ENCODE measurements at places on chromosomes 12 and 14. TPM values are rescaled to one million over a fixed set of nuclear protein-coding genes. Genes with fewer than 3 reads are reported as not detected.

Gene MANSC1
- total RNA-seq: 3.1 TPM

Gene FGF6
- total RNA-seq: not detected

Gene SLC25A21
- total RNA-seq: 0.68 TPM

Gene DNAJC22
- total RNA-seq: 23.4 TPM

Gene RFX4
- not detected for total RNA-seq

Gene TOMM20L
- total RNA-seq: not detected

Gene E2F7
- 6.0 TPM for total RNA-seq

Gene SLC38A6
- total RNA-seq: 14.1 TPM

Gene KLRG1
- 0.94 TPM for total RNA-seq

Gene COL2A1
- total RNA-seq: not detected

Gene CMA1
- total RNA-seq: not detected

Gene SOAT2
- total RNA-seq: 0.24 TPM

Gene CLEC6A
- not detected for total RNA-seq

Gene PIWIL1
- not detected for total RNA-seq

Gene C12orf50
- 0.12 TPM for total RNA-seq

Gene CLEC7A
- total RNA-seq: not detected

Gene OR4E2
- total RNA-seq: not detected

Gene FLRT2
- 3.2 TPM for total RNA-seq

Gene PLEKHH1
- total RNA-seq: 3.6 TPM

Gene PLXNC1
- 0.06 TPM for total RNA-seq

Gene SMIM41
- not detected for total RNA-seq

Gene AKAP6
- 0.30 TPM for total RNA-seq

Gene UNC79
- 0.02 TPM for total RNA-seq

Gene ITGB7
- total RNA-seq: 0.35 TPM

Gene JDP2
- total RNA-seq: 40.7 TPM

Gene CS
- 156 TPM for total RNA-seq

Gene DIO2
- total RNA-seq: 2.9 TPM

Gene OLR1
- 1.2 TPM for total RNA-seq

Gene RNASE1
- not detected for total RNA-seq

Gene MAP1LC3B2
- 1.8 TPM for total RNA-seq

Gene C12orf54
- not detected for total RNA-seq

Gene KRT4
- 3.4 TPM for total RNA-seq

Gene SLC10A1
- total RNA-seq: not detected

Gene WSCD2
- not detected for total RNA-seq

Gene PABPN1
- 146 TPM for total RNA-seq

Gene PCNX1
- total RNA-seq: 17.8 TPM

Gene PTGER2
- total RNA-seq: 2.7 TPM

Gene LRFN5
- not detected for total RNA-seq

Gene TMEM30B
- total RNA-seq: 0.81 TPM

Gene C12orf56
- total RNA-seq: not detected

Gene KCNH3
- 2.3 TPM for total RNA-seq

Gene KRT71
- not detected for total RNA-seq

Gene MYO1A
- total RNA-seq: 0.43 TPM

Data from A549 treated with Mapracorat at 1 μM for 4 hours (cell line).